Stimulated activated CD8-positive, alpha-beta memory T cell treated with anti-CD3 and anti-CD28 coated beads, Interleukin-4, amount 100 ng/mL, for 4 hours (primary cell): ENCODE measurements at places on chromosomes 5 and 9.

DNA sequence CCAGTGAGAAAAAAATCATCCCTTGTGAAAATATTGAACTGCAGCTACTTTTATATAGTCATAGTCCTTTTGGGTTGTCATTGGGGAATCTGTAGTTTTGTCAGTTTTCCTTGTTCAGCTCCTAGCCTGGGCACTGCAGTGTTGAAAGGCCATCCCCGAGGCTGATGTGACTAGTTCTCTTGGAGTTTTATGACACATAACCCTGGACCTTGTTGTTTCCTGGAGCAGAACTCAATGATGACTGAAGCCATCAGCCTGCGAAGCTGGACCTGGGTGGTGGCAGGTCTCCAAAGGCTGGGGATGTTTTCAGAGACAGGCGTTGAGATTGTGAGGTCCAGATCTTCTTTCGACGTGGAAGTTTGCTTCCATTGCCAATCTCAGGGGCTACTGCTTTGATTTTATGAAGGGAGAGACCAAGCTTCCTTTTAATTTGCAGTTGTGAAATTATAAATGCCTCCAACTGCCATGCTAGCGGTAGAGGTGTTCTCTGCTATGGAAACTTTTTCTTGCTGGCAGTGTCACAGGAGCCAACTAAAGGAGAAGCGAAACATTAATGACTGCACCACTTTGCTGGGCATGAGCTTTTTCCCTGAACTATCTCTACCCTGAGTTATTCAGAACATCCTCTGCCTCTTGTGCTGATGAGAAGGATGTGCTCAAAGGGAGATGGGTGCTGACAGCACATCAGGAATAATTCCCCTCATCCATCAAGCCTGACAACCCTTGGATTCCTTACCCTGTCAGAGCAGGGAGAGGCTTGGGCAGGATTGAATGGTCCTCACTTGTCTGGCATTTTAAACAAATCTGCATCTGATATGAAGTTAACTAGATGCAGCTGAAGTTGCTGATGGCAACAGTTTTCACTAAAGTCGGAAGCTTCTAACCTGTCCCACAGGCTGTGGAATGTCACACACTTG, 209.6 kb downstream of the MAST4 start:
- no peak for DNase-seq

DNA sequence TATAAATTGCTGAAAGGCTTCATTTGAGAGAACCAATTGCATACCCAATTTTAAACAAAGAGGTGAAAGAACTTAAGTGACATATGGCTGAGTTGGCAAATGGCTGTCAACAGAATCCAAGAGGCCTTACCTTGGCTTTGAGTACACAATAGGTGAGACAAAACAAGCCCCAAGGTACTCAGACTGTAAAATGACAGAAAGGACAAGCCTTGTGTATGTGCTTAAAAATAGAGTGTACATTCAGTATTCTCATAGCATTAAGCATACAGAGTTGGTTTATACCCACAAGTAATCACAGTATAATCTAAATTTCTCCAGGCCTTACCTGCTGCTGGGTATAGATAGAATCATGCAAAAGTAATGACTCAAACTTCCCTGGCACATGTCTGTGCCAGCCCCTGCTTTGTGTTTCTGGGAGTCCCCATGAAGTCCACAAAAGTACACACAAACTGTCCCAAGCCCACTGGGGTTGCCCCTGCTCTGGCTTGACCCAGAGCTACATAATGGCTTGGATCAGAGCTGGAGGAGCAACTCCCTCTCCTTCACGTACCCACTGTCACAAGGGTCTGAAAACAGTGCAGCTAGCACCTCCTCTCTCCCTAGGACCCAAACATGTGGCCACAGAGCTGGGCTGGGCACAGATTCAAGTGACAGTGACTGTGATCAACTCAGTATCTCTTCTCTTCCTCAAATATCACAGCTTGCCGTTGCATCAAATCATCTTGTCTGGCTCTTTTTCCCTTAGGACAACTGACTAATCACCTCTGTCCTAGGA, 250.8 kb downstream of the ENC1 start:
- no peak for DNase-seq

DNA sequence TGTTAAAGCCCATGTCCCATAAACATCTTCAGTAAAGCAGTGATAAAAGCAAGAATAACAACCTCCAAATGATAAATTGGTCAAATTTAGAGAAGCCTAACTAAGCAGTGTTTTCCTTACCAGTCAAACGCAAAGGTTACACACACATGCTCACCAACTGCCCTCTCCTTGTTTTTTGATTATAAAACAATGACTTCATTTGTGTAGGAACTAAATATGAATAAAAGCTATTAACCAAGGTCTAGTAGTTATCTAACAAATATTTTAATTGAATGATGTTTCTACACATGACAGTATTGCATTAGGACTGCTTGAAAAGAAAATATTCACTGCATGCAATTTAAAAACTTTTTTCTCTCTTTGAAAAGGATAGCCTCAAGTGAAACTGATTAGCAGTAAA, 36.7 kb downstream of the PCA3 start:
- no peak for DNase-seq

DNA sequence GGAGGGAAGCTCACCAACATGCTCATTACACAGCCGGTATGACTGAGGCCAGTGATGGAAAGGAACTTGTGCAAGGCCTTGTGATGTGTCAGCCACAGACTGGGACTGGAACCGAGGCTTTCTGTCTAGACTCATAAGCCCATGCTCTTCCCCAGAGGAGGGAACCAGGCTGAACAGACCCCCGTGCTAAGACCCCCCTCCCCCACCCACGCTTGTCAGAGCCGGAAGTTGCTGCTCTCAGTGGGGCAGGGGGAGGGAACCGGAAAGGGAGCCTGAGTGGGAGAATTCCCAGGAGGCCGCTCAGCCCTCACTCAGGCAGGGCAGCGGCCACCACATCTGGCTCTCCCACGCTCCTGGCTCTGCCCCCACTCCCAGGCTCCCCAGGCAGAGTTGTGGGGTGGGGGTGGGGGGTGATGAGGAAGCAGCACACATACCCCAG, 4.1 kb upstream of the PDGFRB start:
- no peak for DNase-seq

DNA sequence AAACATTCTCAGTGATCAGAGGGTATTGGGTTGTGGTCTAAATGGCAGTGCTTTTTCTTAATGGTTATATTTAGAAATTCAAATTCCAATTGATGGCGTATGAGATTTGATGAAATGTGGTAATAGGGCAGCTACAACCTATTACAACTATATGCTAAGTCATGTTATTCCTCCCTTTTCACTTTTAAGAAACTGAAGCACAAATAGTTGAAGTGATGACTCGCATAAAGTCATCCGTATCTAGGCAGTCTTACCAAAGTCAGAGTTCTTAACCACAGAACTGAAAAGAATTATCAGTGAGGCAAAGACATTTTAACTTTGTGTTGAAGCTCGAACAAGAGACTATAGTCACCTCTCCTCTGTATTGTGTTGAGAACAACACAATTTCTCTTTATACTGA, 28.2 kb downstream of the C9orf152 start:
- DNase-seq, result no peak

- no peak for DNase-seq
These were observed 95.1 kb downstream of the TTC39B start for GRCh38 chr9:15211815-15212495.

DNA sequence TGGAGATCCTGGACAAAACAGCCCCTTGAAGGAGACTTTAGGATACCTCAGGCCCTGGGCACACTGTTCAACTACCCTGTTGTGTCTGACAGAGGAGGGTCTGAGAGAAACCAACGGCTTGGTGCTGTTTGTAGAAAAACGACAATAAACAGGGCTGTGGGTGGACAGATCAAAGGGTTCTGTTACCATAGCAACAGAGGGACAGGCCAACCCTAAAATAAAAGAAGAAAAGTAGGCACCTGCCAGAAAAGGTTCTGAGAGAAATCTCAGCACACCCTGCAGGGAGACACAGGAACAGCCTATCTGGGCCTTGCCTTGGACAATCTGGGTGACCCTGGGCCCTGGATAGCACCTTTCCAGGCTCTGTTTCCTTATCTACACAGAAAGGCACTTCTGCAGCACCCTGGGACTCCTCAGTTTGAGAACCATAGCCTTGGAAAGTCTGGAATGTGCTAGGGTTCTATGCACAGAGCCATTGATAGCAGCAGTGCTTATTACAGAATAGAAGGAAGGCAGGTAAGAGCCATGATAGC, 104.8 kb upstream of the TBC1D2 start:
- no peak for DNase-seq

- no peak for DNase-seq
These were observed 229.7 kb downstream of the MRPS30 start for GRCh38 chr5:45038366-45038987.

DNA sequence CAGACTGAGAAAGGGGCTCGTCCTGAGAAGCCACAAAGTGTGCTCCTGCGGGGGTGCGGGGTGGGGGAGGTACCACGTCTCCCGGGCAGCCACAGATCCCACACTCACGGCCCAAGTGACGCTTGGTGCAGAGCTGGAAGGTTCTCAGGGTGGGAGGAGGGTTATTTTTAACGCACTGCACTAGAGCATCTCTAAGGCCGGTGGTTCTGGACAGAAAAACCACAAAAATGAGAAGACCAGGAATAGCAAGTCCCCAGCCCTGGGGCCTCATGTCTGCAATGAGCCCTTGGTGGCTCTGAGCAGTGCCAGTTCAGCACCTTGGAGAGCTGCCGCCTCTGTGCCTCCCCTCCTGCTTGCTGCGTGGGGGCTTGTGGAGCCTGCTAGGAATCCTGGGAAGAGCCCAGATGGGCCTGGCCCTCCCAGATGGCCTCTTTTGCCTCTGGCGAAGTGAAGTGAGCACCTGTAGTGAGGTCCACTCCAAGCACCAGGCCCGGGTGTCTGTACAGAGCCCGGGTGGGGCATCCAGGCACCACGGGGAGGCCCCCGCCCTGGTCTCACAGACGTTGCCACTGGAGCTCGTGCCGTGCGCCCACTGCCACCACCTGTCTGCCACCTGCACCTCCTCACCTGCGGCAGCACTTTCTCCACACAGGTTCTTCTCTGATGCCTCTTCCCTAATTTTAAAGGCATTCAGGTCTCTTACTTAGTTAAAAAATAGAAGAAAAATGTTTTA, 48.9 kb upstream of the CACNA1B start:
- DNase-seq, result no peak

- DNase-seq, result no peak
These were observed 142.0 kb downstream of the CMYA5 start for GRCh38 chr5:79831381-79832309.

- DNase-seq, result no peak
These were observed 9.5 kb downstream of the CEMIP2 start for GRCh38 chr9:71758785-71759184.

GRCh38 chr5:88118179-88118578, 150.5 kb downstream of the TMEM161B start:
- DNase-seq, result no peak

DNA sequence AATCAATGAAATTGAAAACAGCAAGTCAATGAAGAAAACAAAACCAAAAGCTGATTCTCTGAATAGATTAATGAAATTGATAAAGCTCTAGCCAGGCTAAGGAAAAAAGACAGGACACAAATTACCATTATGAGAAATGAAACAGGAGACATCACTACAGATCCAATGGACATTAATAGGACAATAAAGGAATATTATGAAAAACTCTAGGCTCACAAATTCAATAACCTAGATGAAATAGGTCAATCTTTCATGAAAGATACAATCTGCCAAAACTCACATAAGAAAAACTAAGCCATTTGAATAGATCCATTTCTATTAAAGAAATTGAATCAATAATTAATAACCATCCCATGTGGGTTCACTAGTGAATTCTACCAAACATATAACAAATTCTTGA, 37.3 kb downstream of the TTC23L start:
- no peak for DNase-seq

GRCh38 chr5:131218392-131218791, 45.5 kb upstream of the CDC42SE2 start:
- DNase-seq, result no peak

GRCh38 chr5:93192087-93192486, 388.9 kb downstream of the NR2F1-AS1 start:
- DNase-seq, result no peak

DNA sequence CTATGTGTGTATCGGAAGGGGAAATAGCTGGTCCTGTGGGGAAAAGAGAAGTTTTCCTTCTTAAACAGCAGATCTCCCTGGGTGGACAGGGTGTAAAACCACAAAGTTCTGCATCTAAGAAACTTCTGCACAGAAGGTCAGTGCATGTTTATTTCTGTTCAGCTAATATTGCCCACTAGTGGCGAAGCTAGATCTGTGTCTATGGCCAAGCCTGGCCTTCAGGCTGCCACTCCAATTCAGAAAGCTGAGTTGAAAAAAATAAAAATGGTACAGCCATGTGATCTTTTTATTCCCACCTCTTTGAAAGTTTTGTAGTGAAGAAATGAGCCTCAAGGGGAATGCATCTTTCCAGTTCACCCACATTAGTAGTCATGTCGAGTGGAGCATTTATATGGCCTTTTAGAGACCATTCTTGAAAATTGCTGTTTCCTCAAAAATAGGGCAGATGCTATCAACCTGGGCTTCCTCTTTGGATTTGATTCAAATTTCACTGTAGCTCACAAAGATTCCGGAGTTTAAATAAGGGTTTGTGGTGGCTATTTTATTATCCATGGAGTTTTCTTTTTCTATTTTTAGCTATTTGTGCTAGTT, 488.0 kb downstream of the PRELID2 start:
- no peak for DNase-seq

DNA sequence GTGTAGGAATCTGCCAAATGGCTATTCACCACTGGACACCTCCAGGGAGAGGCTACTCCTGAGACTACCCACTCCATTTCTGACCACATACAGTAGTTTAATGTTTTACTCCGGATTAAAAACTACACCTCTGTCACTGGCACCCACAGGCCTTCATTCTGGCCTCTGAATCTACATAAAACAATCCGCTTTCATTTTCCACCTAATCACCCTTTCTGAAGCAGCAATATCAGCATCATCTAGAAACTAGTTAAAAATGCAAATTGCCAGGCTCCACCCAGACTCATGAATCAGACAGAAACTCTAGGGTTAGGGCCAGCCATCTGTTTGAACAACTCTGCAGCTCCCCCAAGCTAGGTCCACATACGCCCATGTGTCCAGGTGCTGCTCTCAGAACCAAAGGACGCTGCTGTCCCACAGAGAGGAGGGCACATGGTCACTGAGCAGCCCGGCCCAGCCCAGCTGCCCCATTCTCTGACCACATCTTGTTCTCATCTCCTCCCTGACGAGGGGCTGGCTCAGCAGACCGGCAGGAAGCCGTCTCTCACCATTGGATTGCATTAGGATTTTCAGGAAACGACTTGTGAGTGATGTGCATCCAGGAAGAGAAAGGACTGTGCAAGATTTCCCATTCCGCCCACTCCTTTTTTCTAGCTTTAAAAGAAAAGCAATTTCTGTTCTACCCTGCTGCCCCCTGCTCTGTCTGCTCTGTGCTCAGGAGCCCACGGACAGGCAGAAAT, 34.7 kb downstream of the ADAM19 start:
- no peak for DNase-seq

- no peak for DNase-seq
These were observed 271.6 kb downstream of the GABRB2 start for GRCh38 chr5:161274951-161275350.

DNA sequence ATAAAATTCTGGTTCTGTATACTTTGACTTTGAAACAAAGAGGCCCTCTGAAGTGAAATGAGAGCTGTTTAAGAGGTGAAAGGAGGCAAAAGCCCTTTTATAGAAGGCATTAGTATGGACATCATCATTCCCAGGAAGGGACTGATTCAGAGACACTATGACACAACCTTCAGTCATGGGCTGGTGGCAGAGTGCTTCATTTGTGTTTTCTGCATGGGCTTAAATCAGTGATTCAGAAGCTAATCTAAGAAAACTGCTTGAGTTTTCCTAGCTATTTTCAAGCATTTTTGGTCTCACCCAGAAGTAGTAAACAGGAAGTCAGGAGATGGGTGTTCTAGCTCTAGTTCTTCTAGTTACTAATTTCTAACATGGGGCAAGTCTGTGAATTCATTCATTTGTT, 288.9 kb downstream of the TRPM3 start:
- no peak for DNase-seq
